ENCODE measurements at places on chromosomes 7 and 10.

- no peak for DNase-seq
Observed at GRCh38 chr10:95254629-95255028, 36.2 kb downstream of the PDLIM1 start.

- no peak for DNase-seq
Observed at GRCh38 chr7:85508642-85509410, 322.0 kb upstream of the SEMA3D start.

DNA sequence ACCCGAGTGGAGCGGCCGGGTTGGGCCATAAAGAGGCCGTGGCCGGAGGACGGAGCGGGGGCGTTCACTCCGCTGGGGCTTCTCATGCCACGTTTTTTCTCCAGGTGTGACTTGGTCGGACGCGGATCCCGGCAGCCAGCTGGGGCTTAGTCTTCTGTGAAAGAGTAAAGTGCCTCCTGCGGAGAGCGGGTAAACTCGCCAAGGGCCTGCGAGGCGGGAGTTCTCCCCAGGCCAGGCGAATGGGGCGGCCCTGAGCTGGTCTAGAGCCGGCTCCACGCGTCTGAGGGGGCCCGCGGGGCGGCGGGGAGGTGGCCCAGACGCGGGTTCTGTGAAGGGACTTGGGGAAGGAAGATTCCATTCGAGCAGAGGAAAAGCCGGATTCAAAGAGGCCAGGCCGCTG, 86.3 kb upstream of the VIPR2 start:
- DNase-seq: no peak

- DNase-seq: no peak
Observed at GRCh38 chr7:111708072-111708471, 145.8 kb upstream of the IMMP2L start.

- DNase-seq: no peak
Observed at GRCh38 chr7:31687024-31687748, at the start of gene PPP1R17. Gene PPP1R17, plus strand, starts transcription at chr7:31687215. Its CDS starts 5,227 bp downstream, at chr7:31692442.

- no peak for DNase-seq
Observed at GRCh38 chr10:20492447-20492846, 404.7 kb downstream of the NEBL start.

DNA sequence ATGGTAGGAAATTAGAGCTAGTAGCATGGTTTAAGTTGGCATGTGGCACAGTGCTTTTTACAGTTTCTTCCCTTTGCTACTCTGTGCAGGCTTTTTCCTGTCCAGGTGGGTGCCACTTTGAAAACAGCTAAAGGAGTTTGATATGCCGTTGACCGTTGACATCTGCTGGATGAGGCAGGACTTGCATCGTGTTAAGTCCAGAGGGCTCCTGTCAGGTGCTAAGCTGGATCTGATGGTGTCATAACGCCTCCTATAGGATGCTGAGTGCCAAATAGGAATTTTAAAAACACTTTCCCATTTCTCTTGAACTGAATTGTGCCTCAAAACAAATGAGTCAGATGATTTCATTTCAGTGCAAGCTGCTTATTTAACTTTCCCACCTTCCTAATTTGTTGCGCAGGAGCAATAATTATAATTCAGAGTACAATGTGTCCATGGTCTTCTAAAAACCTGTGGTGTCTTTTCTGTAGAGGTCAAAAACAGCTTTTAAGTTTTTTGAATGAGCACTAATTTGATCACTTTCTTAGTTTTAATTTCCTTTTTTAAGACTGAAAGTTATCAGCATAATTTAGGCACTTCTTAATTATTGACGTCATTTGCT, 178.3 kb downstream of the CDCA7L start:
- no peak for DNase-seq

- no peak for DNase-seq
Observed at GRCh38 chr10:86350897-86351296, 15.7 kb downstream of the GRID1 start.

DNA sequence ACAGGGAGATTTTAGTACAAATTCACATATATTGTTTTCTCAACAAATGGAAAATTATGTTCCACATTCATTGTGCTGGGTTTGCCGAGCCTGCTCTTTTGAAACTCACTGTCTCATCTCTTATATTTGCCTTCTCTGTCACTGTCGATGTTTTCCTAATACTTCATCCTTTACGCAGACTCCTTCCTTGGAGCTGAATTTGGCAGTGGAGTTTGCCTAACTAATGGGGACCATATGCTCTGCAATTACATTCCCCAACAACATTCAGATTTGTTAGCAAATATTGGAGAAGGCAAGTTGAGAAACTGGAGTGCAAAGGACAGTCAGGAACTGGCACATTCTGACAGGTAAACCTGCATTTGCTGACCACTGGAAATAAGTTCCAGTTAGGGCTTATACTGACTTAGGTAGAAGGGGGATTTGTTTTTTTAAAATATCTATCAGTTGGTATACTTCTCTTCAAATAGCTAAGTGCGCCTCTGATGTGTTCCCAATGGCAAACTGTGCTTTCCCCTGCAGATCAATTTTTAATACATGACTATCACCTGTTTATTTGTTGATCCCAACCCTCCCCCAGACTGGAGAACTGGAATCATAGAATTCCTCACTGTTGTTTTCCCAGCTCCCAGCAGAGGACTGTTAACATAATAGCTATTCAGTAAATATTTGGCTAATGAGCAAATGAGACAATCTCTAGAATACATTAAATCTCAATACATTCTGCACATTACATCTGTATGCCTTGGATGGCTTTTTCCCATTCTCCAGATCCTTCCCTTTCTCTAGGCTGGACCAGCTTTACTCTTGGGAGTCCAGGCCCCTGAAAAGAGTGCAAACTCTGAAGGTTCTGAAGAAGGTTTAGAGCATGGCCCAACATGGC, 769.3 kb downstream of the KCNMA1 start:
- no peak for DNase-seq

DNA sequence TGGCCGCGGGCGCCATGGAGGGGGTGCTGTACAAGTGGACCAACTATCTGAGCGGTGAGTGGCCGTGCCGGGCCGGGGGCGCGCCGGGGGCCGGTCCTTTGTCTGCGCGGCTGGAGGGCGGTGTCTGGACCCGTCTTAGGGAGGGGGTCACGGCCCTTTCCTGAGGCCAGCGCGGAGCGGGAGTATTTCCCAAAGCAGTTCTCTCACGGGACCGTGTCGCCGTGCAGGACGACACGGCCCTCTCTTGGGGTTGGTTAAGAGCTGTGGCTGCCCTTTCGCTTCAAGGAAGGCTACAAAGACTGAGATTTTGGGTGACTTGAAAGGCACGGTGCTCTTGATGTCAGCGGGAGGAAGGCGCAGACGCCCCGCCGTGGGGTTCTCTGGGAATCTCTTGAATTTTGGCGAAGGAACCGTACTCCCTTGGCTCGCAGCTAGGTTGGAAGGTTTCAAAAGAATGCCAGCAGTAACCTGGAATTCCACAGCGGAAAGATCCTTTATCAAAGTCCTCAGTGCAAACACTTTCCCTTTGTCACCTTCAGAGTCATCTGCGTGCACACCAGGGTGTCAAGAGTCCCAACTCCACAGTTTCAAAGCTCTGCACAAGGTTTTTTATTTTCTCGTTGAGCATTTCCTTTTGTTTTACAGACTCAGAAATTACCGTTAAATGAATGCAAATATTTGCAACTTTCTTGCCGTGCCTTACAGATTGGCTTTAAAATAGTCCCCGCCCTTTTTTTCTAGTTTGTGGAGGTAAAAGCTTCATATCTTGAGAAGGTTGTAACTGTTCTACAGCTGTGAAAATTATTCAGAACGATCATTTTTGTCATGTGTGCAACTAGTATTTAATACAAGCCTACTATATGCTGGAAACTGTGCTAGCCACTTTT, 780 bp downstream of the PLEKHA8 start:
- peak; percentile 1 for DNase-seq

DNA sequence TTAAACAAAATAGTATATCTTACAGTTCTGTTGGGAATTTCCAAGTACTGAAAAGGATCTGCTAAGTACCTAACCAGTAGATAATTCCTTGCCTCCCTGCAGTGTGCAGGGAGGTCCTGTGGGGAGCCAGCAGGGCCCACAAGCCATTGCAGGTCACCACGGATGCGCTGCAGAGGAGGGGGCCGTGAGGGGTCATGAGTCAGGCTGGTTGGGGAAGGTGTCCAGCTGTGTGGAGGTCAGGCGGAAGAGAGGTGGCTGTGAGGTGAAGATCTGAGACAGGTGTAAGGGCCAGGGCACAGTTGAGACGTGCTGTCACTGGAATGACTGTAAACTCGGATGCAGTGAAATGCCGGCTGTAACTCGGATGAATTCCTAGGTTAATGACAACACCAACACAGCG, 80.6 kb downstream of the TRRAP start:
- DNase-seq: no peak

- no peak for DNase-seq
Observed at GRCh38 chr7:130069179-130069977, 956 bp upstream of the KLHDC10 start.

DNA sequence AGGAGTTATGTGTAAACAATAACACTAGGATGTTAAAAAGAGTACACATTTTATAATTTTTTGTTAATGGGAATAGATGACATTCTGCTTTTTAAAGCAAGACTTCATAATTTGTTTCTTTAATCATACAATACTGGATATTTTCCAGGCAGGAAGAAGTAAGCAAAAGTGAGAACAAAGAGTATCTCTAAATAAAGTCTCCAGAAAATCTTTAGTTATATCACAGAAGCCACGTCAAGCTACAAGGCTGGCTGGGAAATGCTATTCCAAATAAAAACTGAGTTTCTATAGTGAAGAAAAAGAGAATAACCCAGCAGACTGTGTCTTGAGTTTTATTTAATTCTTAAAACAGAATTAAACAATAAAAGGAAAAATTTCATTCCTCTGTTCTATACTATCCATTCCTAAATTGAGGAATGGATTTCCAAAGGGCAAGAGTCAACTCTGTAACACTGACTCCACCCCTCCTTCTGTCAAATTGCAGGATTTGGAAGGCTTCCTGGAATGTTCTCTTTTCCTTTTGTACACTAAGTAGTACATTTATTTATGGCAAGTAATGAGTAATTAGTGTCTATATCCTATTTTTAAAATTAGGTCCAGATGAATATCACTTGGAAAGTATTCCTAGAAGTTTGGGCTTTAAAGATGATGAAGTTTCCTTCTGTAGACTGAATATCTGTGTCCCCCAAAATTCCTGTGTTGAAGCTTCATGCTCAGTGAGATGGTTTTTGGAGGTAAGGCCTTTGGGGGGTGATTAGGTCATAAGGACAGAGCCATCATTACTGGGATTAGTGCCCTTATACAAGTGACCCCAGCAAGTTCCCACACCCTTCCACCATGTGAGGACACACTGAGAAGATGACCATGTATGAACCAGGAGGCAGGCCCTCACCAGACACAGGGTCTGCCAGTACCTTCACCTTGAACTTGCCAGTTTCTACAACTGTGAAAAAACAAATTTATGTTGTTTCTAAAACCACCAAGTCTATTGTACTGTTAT, 290.9 kb downstream of the CRPPA start:
- no peak for DNase-seq

- DNase-seq: no peak
Observed at GRCh38 chr10:91642831-91643692, 10.2 kb upstream of the PPP1R3C start.

- DNase-seq: no peak
Observed at GRCh38 chr7:157151626-157152339, 13.1 kb downstream of the UBE3C start.

DNA sequence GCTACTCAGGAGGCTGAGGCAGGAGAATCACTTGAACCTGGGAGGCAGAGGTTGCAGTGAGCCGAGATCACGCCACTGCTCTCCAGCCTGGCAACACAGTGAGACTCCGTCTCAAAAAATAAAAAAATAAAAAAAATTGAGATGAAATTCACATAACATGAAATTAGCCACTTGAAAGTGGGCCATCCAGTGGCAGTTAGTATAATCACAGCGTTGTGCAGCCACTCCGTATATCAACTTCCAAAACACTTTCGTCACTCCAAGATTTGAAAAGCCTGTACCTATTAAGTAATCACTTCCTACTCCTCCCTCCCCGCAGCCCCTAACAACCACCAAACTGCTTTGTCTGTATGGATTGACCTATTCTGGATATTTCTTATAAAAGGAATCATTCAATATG, 20.7 kb upstream of the CACUL1 start:
- no peak for DNase-seq

DNA sequence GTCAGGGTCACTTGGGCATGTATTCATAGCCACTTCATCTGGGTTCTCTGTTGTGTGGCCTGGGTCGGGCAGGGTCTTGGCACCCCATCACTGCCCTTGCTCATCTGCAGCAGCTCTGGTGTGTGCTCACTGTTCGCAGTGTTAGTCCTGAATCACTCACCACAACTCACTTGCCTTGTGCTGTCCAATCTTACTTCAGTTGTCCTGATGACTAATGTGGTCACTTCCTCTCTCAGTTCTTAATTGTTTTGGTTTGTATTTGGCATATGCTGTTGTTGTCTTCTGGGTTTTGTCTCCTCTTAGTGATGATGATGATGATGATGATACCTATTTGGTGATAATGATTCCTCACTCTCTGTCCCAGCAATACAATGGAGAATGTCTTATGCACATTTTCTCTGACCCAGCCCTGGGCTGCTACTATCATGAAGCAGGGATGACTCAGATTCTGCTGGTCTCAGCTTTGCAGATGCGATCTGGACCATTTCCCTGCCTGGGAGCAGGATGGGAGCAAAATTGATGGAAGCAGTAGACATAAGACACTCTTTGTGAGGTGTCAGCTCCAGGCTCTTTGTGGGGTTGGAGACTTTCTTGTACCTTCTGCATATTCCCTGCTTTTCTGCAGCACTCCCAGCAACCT, 17.0 kb downstream of the ADRA2A start:
- no peak for DNase-seq

DNA sequence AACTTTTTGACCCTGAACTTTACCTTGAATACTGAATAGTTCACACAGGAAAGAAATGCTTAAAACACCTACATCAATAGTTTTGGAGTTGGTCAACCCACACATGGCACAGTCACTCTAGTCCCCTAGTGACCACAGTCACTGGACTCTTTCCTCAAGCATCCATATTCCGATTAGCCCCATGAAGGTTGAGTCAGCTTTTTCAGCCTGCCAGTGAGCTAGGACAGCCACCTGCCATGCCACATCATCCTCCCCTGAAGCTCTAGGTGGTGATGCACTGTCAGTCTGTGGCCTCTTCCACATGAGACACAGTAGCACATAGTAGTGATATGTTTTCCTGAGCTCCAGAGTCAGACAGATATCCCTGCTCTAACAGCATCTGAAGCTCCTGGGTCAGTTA, 537.2 kb downstream of the XPNPEP1 start:
- no peak for DNase-seq

DNA sequence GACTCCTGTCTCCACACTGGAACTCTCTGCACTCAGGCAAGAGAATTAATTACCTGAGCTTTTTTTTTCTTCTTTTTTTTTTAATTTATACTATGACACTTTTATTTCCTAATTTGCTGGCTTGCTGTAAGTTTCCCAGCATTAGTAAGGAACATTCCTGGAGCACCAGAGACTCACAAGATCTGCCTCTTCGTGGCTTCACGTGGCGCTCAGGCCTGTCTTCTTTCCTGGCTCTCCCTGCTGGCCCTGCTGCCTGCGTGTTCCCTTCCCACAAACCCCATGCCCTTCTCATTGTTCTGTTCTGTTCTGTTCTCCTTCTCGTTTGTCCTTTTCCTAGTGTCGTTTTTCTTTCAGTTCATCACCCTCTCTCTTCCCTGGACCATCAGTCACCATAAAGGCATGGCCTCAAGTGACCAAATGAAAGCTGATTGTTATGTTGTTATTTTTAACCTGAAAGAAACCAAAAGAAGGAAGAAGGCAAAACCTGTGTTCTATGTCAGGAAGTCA, 591.6 kb upstream of the PFKP start:
- DNase-seq: no peak
